ENCODE measurements at places on chromosomes 6 and 20.

DNA sequence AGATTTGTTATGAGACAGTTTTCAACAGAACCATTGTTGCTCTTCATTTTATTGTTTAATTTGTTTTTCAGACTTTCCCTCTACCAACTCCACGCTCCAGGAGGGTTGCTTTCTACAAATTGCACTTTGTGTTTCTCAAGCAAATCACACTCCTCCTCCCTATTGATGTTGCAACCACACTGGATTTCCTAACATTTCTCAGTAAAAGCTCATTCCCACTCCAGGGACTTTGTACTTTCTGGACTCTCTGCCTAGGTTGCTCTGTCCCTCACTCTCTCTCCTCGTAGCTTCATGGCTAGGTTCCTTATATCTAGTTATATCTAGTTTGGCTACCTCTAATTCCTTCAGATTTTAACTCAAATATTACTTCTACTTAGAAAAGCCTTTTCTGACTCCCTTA lies 20.3 kb downstream of the PGK2 start:
- no peak for DNase-seq

GRCh38 chr6:80488190-80488589 lies 381.7 kb downstream of the BCKDHB start:
- DNase-seq, result no peak

DNA sequence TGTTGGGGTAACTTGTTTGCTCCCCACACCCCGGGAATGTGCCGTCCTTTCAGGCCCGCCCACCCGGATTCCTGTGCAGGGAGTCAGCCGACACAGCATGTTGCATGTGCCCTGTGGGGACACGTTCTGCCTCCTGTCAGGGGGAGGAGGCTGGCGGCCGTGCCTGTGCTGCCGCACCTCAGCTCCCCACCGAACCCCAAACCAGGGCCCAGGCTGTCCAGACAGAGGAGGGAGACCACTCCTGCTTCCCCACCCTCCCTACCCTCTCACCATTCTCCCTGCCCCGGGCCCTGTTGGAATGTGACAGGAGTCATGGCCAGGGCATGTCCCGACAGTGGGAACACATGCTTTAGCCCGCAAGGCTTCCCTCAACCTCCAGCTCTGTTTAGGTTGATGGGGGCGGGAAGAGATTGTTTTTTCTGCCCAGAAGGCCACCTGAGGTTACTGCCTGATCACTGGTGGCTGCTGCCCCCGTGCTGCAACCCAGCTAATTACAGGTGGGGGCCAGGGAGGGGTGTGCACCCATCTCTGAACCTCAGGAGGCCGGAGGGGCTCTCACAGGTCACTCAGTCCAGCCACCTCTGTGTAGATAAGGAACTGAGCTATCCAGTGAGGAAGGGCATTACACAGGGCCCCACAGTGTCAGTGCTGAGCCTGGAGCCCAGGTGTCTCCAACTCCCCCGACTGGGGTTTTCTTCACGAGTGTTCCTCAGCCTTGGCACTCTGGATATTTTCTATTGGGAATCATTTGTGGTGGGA lies 13.6 kb downstream of the LRRC73 start:
- peak; percentile 40 for DNase-seq

DNA sequence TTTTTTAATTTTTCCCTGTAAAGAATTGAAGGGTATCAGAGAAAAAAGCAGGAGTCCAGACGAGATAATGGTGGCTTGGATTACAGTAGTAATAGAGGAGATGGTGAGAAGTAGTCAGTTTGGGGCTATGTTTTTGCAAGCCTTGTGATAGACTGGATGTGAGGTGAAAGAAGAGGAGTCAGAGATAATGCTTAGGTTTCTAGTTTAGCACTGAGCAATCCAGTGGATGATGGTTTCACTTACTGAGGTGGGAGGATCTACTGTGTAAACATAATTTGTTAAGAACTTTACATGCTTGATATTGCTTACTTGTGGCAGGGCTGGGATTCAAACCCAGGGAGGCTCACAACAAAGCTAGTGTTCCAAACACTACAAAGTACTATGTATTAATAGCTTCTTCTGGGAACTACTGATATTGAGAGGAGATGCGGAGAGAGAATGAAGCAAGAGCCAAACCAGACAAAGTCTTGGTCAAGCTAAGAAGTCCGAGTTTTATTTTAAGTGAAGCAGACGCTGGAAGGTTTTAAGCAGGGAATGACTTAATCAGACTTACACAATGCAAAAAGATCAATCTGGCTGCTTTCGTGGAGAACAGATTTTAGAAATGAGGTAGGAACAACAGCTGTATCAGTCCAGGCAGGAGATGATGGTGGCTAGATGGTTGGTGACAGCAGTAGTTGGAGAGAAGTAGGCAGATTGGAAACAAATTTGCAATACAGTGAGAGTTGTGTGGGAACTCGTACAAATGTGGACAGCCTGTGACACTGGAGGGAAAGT lies 58.0 kb downstream of the ZFAND3 start:
- peak; percentile 36 for DNase-seq

- no peak for DNase-seq
These were observed 470.6 kb downstream of the MAFB start for GRCh38 chr20:40218316-40218969.

DNA sequence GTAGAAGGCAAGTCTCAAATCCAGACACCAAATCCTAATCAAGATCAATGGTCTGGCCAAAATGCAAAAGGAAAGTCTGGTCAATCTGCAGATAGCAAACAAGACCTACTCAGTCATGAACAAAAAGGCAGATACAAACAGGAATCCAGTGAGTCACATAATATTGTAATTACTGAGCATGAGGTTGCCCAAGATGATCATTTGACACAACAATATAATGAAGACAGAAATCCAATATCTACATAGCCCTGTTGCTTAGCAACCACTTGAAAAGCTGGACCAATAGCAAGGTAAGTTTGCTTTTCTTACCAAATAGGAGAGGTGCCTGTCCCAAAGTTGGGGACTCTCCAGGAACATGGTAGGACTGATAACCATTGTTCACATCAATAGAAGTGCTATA lies 2.0 kb downstream of the SEMG2 start:
- DNase-seq, result no peak

GRCh38 chr6:30263734-30264133 lies 50.5 kb upstream of the TRIM26 start:
- peak; percentile 55 for DNase-seq

DNA sequence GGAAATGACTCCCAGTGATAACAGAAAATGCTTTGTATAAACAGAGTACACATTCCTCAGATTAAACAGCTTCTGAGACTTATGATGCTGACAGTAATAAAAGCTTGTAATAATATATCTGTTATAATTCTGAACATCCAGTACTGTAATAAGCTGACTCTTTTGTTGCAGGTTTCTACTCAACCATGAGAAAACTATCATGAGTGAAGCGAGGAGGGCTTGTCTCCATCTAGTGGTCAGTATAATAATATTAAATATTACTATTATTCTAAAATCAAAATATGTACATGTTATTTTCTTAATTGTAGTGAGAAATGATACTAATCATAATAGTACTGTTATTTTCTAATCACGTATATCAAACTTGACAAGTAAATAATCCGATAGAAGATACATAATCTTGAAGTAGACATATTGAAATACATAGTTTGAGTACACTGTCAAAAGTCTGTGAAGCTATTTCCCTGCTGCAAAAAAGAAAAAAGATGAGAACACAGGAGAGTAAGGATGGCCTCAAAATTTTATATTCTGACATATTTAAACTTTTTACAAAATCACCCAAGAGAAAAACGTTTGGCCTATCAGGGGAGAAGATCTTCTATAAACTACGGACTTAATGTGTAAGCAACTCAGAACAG lies 183.1 kb downstream of the MOXD1 start:
- peak; percentile 62 for DNase-seq

GRCh38 chr6:147759093-147759492 lies 250.6 kb downstream of the SAMD5 start:
- peak; percentile 71 for DNase-seq

DNA sequence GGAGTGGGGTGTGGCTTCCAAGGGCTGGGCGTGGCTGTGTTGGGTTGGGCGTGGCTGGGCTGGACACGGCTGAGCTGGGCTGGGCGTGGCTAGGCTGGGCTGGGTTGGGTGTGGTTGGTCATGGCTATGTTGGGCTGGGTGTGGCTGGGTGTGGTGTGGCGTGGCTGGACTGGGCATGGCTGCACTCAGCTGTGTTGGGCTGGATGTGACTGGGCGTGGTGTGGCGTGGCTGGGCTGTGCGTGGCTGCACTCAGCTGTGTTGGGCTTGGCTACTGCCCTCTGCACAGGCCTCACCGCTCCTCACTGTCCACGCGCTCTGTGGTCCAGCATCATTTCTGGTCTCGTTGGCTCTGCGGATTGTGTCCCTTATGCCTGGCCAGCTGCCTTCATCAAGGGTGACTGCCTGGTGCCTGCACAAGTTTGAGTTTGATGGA lies 43.5 kb upstream of the SLCO4A1 start:
- no peak for DNase-seq

GRCh38 chr6:150212778-150213177 lies 69.9 kb downstream of the PPP1R14C start:
- no peak for DNase-seq

- no peak for DNase-seq
These were observed 91.7 kb downstream of the CD24 start for GRCh38 chr6:106882601-106883518.

GRCh38 chr6:11706171-11706570 lies 72.4 kb downstream of the ADTRP start:
- no peak for DNase-seq

DNA sequence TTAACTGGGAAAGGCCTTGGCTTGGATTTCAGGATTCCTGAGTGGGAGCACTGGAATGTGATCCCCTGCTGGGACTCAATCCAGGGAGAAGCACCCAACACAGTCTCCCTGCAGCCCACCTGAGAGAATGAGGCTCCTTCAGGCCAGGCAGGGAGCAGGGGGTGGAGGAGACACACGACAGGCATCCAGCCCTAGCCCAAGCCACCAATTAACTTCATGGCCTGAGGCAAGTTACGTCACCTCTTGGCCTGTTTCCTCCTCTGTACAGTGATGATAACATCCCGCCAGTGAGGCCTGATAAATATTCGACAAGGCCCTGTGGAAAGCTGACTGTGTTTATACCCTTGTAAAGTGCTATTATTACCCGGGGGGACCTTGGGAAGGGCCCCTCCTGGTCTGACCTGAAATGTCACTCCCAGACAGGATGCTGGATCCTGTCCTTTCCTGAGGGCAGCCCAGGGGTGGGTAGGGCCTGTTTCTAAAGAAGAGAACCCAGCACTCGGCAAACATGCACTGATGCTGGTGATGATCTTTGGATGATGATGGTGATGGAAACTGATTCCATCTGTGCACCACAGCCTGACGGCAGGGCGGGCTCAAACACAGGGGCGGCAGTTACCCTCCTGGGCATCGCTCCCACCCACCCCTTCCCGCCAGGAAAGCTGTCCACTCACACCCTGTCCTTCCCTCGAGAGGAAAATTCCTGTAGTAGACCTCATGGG lies 12.4 kb downstream of the FRS3 start:
- peak; percentile 82 for DNase-seq

DNA sequence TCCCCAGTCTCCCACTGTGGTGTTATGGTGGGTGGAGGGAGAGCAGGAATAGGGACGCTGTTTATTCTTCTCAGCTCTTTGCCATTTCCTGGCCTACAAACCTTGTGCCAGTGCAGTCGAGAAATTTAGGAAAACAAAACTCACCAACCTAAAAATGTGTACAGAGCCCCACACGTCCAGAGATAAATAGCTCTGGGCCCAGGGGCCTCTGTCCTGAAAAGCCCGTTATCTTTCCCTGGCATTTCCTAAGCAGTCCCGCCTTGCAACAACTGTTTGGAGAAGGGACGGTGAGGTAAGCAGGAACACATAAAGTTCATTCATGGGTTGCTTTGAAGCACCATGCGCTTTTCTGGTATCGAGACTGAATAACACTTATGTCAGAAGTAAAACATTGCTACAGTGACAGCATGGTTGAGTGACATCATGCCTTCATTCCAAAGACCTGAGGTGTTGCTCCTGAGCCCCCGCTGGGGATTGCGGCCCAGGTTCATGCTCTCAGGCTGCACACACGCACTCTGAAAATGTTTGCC lies 80.1 kb upstream of the NXT1 start:
- DNase-seq, result peak; percentile 71

GRCh38 chr6:156825475-156825874 lies 48.3 kb downstream of the ARID1B start:
- no peak for DNase-seq

- no peak for DNase-seq
These were observed 131.2 kb upstream of the CLDN20 start for GRCh38 chr6:155132617-155133016.

- peak; percentile 30 for DNase-seq
These were observed 151.3 kb downstream of the SLC16A10 start for GRCh38 chr6:111238464-111239119.

DNA sequence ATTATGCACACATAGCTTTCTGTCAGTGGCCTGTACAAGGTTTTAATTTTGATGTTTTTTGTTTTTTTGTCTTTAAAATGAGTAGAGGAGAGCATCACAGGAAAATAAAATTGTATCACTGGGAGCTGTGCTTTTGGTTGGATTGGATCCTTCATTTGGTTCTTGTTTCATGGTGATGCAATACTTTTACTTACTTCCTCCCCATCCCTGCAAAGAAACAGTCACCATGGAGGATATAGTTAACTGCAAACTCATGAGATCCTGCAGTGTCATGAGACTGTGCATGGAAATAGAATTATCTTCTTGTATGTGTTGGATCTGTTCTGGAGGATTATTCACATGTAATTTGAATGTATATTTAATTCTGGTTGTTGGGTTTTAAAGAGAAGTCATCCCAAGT lies 122.3 kb downstream of the JARID2 start:
- no peak for DNase-seq

DNA sequence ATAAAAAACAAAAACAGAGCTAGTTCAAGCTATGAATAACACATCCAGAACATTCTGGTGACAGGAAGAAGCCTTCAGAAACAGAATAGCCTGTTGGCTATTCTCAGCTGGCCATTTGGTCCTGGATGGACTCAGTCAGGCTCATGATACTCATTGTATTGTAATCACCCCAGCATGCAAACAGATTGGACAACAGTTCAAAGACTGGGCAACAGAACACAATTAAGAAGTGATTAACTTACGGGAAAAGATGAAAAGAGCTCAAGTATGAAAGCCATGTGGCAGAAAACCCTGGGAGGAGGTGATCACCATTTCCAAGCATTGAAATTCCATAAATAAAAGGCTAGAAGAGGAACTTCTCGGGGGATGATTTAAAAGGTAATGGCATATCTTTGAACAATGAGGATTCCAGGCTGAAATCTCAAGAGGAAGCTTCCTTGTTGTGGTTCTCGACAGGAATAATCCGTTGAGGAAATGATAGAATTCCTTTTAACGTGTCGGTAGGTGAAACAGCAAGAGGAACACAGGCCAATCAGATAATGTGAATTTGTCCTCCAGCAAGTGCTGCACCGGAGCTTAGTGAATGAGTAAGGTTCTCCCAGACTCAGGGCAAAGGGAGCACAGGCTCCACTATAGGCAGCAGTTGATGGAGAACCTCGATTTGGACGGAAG lies 172.4 kb downstream of the BCAS1 start:
- no peak for DNase-seq

Measured in fibroblast of villous mesenchyme (primary cell).